ENCODE measurements at places on chromosomes 12 and 14.
A peak's percentile ranks its signal among the peaks of the same experiment; 100 is the strongest.

DNA sequence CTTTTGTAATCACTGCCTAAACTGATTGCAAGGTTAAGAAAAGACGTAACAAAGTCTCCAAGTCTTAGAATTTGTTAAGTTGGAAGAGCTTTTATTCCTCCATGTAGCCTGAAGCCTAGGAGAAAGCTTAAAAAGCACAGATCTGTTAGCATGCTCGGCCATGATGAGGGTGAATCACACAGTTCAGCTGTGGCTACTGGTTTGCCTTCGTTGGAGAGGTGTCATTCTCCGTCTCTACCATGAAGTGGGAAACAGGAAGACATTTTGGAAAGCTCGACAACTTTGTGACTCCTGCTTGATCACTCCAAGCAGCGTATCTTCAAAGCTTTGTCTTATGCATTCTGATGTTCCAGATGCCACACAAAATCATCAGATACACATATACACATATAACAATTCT is 27.1 kb downstream of the DCP1B start:
- DNase-seq, result no peak

DNA sequence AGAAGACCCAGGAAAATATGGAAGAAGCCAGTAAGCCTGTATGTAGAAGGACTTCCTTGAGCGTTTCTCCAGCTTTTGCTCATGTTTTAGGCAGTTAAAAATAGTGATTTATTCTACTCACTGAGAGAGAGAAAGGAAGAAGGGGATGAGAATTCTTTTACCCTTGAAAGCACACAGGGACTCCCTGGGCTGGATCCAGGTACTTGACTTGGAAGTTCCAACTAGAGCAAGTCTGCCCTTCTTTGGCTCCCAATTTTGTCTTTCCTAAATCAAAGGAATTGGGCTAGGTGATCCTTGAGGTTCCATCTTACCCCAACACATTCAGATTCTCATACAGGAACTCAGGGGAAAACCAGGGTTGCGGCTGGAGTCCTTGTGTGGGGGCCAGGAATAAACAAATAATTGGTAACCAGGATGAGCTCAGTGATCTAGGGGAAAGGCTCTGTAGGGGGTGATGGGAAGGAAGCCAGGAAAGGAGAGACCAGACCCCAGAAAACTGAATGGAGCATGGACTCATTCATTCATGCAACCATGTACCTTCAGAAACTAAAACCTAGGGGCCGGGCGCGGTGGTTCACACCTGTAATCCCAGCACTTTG is 11.5 kb upstream of the ITGA5 start:
- DNase-seq, result no peak

DNA sequence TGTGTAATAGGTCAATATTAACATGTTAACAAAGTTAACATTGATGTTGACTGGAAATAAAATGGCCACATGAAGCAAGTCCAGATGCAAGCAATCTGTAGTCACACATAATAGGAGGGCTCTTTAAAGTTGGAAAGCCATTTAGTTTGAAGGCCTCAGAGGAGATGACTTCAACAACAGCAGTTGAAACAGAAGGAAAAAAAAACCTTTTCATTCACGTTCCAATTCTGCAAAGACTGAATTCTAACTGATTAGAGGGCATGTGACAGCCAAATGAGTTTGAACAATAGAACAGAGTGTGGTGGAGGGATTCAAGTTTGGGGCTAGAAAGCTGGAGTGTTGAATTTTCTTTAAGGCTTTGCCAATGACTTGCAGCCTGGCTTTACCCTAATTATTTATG is 41.5 kb upstream of the DAAM1 start:
- DNase-seq, result no peak

DNA sequence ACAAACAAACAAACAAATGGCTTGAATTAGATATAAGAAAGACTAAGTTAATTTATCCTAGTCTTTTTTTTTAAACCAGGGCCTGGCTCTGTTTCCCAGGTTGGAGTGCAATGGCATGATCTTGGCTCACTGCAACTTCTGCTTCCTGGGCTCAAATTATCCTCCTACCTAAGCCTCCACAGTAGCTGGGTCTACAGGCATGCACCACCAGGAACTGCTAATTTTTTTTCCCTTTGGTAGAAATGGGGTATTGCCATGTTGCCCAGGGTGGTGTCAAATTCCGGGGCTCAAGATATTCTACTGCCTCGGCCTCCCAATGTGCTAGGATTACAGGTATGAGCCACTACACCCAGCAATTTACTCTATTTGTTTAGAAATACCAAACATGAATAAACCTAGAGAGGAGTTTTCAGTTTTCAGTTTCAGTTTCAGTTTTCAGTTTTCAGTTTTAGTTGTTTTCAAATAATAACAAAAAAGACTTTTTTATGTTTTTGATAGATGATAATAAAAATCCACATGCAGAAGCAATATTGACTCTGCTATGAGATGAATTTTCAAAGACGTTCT is 817.0 kb downstream of the FLRT2 start:
- DNase-seq, result no peak

DNA sequence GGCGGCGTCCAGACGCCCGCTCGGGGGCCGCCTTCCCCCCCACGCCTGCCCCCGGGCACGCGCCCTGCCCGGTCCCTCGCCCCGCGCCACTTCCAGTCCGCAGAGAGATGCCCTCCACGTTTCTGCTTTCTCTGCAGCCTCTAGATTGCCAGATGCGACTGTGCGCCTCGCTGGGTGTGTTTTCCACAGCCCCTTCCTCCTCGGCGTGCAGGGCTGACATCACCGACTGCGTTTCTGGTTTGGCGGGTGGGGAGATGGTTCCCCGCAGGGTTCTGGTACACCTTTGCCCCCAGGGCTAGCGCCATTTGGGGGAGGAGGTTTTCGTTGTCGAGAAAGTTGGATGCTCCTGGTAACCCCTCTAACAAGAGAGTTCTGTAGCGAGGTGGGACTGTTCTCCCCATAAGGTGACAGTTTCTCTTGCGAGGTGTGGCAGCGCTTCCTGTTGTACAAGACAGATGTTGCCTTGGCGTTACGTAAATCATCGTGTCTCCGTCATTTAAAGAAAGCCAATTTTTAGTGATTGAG is 1.5 kb downstream of the CALM1 start:
- DNase-seq, result peak; percentile 64

DNA sequence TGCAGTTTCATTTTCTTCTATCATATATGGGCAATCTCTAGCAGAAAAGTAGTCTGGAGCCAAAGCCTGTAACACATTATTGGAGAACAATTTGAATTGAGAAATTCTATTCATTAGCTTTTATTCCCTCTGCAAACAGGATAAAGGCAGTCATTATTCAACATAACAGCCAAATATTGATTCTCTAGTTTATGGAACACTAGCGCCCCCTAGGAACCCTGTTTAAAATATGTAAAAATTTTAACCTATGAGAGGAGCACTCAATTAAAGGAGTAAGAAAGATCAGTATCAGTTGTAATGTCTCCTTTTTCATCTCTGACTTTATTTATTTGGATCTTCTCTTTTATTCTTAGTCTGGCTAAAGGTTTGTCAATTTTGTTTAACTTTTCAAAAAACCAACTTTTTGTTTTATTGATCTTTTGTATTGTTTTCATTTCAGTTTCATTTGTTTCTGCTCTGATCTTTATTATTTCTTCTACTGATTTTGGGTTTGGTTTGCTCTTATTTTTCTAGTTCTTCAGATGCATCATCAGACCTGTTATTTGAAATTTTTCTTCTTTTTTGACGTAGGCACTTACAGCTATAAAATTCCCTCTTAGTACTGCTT is 4.8 kb upstream of the LMNTD1 start:
- DNase-seq, result no peak

DNA sequence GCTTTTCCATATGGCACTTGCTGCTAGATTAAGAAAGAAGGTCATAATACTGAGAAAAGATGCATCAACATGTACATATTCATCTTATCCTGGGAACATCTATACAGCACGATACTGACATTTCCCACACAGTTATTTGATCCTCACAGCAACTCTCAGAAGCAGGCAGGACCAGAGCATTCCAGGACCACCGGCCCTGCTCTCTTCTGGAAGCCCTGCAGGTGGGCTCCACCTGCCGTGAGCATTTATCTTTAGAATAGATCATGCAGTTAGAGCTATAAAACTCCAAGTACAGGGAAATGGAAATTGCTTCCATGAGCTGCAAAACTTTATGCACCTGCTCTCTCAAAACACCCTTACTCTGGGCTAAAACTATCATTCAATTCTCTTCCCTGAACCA is 5.5 kb upstream of the BDKRB1 start:
- no peak for DNase-seq

- no peak for DNase-seq
Observed at GRCh38 chr14:96817750-96818666, 20.8 kb downstream of the VRK1 start.

GRCh38 chr12:93130366-93131054 is 201.4 kb upstream of the EEA1 start:
- no peak for DNase-seq

DNA sequence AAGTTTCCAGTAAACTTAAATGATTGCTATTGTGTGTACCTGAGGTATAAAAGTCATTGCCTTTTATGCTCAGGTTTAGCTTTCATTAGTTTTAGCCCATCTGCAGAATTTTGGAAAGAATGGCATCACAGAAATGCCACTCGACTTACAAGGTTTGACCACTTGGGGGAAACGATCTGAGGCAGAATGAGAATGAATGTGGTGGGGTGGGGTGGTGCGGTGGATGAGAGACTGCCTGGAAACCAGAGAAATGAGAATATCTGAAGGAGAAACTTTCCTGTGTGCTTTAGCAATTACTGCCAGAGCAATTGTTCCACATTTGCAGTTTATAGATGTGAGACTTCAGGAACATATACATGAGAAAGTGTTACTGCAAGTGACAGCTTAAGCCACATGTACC is 225.4 kb upstream of the PDE3A start:
- no peak for DNase-seq

All from breast epithelium (tissue), 4 donors.